Thoracic aorta (tissue), 2 donors: ENCODE measurements at places on chromosomes 2 and 18. TPM values are rescaled to one million over a fixed set of nuclear protein-coding genes. Genes with fewer than 3 reads are reported as not detected.
A peak's percentile ranks its signal among the peaks of the same experiment; 100 is the strongest.

ADD2 gene
- 0.41 TPM for total RNA-seq

FAM98A gene
- total RNA-seq = 94.7 TPM

SCN1A gene
- total RNA-seq = not detected

ANKRD29 gene
- 15.7 TPM for total RNA-seq

VAMP5 gene
- total RNA-seq = 27.1 TPM

RGPD6 gene
- 127 TPM for total RNA-seq

DNA sequence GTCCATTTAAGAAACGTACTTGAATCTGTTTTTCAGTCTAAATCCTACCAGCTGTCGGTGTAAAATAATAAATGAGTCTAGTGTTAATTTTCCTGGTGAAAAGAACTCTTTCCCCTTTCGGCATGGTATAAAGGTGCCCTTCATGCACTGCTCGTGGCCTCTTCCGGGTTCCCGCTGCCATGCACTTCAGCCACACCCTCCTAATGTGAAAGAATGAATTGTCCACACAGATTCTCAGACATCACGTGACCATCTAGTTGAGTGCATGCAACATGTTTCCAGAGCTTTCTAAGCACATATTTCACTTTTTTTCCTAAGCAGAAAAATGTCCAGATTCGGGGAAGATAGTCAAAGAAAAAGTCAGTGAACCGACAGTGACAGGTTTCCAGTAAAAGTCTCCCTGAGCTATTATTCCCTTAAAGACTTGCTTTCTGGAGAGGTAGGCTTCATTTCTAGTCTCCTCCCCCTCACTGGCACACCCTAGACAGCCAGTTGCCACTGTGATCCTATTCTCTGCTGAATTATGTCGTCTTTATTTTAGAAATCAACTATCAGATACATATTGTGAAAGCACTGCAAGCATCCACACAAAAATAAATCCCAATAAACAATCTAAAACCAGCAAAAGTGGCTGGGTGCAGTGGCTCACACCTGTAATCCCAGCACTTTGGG is 65.9 kb upstream of the RPL31 start:
- DNase-seq = no peak

GRCh38 chr2:3319134-3319533 is 58.5 kb downstream of the EIPR1 start:
- DNase-seq = no peak

GRCh38 chr18:31329787-31330438 is 12.0 kb downstream of the DSG1 start:
- DNase-seq = no peak

DNA sequence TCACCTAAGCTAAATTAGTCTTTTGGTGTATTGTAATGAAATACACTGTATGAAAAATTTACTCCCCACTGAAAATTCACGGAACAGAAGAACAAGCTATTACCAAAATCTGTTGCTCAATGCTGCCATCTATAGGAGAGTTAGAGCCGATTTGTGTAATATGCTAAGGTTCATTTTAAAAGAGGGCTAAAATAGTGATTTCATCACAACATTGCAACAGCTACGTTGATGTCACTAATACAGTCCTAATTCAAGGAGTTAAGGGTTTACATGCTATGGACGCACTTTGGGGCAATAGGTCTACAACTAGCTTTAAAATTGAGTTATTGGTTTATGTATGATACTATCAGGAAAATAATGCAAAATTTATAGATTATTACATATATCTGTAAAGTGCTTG is 3.0 kb upstream of the IRS1 start:
- no peak for DNase-seq

DNA sequence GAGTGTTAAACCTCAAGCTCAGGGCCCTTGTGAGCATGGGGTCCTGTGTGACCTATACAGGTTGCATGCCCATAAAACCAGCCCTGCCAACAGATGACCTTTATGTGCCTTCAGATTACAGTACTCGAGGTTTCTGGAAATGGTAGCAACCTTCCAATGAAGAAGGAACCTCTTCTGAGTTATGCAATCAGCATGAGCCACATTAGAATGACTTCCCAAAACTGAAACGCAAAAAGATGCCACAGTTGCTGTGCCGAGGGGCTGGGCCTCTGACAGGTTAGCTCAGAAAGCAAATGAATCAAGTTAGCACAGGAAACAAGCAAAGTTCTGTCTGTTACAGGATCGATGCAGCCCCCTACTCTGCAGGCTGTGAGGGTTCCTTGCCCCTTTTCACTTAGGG is 37.7 kb downstream of the TGFA start:
- DNase-seq = no peak

DNA sequence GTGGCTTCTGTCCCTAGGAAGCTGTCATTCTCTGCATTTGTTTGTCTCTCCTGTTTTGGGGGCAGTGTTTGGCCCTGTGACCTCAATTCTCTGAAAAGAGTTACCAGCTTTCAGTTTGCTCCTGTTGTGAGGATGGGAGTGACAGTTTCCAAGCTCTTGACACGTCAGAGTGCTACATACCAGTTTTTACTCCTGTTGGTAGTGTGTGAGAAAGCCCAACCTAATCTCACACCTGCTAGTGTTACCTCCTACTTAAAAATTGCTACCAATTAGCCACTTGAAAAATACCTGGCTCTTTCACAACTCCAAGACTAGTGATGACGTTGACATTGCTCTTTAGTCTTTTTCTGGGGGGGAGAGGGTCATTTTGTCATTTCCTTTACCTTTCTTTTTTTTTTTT is 14.1 kb downstream of the SKA1 start:
- no peak for DNase-seq

GRCh38 chr18:10410472-10411308 is 43.7 kb upstream of the APCDD1 start:
- no peak for DNase-seq

DNA sequence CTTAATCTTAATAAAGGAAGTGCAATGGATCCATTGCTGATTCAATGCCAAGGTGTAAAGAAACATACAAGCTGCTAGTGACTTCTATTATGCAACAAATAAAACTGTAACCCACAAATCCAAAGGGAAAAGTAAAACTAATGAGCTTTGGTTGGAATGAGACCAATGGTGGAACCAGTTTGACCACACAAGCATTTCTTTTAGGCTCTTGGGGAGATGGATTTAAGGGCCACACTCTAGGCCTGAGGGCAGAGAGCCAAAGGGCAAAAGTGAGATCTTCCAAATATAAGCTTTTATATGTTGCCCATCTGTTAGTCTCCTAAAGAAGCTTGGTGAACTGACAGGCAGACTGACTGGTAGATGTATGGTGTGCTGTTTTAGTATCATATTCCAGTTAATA is 41.5 kb upstream of the MMADHC start:
- no peak for DNase-seq

DNA sequence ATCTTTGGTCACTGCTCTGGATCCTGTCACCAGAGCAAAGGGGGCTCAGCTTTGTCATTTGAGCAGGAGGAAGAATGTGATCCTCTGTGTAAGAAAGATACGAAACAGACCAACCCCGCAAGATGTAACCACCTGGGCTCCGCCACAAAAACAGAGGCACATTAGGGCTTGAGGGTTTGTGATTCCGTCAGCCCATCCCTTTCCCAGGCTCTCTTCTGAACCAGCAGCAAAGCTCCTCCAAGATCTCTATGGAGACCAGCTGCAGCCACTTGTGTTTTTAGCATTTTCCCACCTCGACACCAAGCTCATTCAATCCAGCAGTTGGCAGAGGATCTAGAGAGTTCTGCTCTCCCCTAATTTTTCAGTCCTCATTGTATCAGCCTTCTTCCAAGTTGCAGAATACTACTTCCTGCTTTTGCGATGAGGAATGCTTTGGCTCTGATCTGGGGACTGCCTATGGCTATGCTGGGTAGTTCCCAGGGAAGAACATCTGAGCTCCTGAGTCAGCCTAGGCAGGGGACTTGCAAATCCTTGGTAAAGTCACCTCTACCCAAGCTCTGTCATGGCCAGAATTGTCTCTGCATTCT is 139.6 kb upstream of the RAB12 start:
- no peak for DNase-seq

DNA sequence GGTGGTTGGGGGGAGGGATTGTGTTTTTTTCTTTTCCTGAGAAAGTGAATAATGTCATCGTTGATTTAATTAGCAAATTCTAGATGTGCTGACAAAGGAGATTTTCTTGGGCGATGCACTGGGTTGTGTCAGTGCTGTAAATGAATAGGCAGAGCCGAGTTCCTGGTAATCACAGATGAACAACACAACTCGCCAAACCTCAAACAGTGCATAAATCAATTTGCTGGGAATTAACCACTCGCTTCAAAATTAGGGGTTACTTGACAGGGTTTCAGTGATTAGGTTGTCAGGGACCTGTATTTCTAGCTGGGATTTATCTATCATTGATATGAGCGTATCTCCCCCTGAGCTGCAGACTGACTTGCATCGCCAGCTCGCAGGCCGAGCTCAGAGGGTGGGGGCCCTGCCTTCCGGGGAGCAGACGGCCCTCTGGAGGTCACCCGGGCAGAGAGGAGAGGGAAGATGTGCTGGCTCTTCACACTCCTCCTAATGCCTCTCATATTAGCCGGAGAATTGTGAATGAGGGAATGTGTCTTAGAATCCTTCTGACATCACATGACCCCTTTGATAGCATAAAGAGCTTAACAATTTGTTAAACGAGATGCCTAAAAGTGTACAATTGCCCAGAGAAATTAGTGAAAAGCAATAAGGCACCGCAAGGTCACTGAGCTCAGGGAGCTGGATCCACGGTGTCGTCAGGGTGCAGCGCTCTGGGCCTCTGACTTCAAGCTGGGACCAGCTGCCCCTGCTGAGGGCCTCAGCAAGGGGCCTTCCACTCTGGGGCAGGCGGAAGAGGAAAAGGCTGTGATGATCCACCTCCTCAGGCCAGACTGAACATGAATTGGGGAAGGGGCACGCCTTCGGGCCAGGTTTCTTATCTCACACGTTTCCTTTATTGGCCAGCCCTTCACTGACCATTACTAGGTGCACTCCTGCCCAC is 48.9 kb downstream of the SMIM21 start:
- DNase-seq = no peak

- DNase-seq = no peak
These were observed 1.9 kb downstream of the HS6ST1 start for GRCh38 chr2:128316777-128317180.

- DNase-seq = no peak
These were observed 116.7 kb downstream of the TWIST2 start for GRCh38 chr2:238964544-238965067.

- DNase-seq = no peak
These were observed 86.7 kb upstream of the MSTN start for GRCh38 chr2:190149200-190149599.

DNA sequence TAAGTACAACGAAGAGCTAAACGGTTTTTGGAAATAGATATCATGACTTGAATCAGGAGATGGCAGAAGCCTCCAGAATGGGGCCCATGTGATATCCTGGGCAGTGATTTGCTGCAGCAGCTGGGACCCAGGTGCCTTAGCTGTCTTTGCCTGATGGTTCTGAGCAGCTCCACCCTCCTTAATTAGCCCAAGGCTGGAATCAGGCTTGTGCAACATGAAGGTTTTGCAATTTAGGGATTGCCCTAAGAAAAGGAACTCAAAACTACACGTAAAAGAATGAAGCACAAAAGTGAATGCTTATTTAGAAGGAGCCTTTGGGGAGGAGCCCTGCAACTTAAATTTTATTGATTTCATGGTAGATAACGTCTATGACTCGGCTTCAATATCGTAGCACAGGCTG is 17.3 kb upstream of the CNDP2 start:
- no peak for DNase-seq

DNA sequence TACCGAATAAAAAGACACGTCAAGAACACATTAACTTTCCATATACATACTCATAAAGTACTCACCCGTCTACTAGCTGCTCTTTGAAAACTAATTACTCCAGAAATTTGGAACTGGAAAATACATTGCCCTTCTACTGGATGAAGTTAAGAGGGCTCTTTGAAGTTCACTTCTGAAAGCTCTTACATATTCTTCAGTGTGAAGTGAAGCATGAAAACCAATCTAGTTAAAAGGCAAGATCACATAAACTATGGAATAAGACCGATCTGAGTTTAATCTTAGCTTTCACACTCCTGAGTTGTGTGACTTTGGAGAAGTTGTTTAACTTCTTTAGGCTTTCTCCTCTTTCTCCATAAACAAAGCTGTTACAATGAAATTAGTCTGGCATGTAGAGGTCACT is 38.5 kb downstream of the REV1 start:
- DNase-seq = no peak

- no peak for DNase-seq
These were observed 161.3 kb downstream of the DTNA start for GRCh38 chr18:34871435-34871834.

GRCh38 chr2:162013514-162014475 is 60.2 kb downstream of the DPP4 start:
- no peak for DNase-seq

GRCh38 chr2:45567288-45567963 is 43.6 kb downstream of the SRBD1 start:
- DNase-seq = no peak

DNA sequence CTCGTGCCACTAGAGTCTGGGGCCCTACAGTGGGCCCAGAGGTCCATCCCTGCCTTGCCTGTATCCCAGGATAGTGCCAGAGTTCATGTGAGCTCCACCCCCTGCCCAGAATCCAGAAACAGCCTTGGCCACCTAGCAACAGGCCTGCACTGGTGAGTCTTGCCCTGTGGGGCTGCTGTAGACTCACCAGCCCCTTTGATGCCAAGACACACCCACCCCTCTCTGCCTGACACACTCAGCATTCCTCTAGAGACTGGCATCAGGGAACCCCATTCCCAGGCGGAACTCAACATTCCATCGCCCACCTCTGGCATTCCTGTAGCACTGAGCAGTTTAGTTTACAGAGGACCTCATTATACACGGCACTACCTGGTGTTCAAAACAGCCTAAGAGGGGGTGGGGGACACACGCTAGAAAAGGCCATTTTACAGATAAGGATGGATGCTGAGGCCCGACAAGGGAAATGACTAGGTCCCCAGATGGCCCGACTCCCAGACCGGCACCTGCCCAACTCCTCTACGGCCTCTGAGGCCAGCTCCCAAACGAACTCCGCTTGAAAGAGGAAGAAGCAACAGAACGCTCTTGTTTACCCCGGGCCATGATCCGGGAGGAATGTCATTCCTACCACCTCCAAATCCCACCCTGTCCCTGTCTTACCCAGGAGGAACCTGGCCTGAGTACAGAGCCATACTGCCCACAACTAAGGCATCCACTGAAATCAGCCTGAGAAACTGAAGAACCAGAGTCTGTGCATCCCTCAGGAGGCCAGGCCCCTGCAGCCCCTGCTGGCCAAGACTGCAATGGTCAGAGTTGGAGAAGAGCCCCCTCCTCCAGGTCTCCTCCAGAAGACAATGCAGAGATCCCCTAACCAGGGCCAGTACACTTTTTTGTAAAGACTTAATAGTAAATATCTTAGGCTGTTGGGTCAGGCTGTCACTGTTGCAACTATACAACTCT is 180.2 kb downstream of the TNS1 start:
- peak; percentile 68 for DNase-seq

DNA sequence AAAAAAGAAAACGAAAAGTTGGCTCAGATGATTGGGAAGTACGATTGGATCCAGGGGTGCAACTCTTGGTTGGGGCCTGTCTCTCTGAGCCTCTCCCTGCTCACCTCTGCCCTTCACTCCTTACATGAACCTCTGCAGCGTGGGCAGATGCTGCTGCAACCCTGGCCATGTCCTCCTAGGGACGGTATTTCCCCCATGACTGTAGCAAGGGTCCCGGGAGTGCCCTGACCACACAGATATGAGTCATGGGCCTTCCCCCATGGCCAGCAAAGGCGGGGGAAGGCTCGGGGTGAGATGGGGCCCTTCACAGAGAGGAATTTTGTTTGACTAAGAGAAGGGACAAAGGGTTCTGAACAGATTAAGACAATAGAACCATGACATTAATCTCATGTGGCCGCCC is 129.0 kb downstream of the NCK2 start:
- no peak for DNase-seq

GRCh38 chr18:62164855-62165487 is 21.9 kb downstream of the PIGN start:
- DNase-seq = no peak

- DNase-seq = no peak
These were observed 600.7 kb upstream of the ID2 start for GRCh38 chr2:8081130-8081529.
